Thymus (tissue), 14 donors: ENCODE measurements at places on chromosomes 1 and 21.

GRCh38 chr21:37348664-37349063 is 17.9 kb upstream of the DYRK1A start:
- no peak for DNase-seq

DNA sequence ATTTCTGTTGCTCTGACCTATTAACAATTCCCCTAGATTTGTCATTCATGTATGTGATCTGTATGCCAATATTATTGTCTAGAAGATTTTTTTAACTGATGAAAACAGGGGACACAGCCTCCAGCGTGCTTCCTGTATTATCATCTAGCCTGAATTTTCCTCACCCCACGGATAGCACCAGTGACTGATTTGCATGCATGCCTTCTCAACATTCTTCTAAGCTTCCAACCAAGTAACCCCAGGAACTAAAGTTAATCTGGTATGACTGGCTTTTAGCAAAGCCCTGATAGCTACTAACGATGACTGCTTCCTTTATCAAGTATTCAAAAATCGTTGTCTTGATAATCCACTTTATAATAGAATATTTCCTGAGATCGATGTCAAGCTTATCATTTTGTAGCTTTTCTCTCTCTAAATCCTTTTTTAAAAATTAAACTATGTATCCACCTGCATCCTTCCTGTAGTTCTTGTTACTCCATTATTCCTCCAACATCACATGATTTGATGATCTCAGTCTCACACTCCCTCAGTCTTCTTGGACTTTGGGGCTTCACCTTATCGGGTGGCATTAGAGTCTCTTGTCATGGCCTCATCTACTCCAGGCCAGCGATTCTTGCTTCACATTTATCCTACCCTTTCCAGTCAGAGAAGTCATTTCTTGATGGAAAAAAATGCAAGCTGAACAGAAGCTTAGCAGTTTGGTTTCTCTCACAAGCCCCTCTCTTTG is 19.0 kb downstream of the BCAR3 start:
- DNase-seq: no peak

DNA sequence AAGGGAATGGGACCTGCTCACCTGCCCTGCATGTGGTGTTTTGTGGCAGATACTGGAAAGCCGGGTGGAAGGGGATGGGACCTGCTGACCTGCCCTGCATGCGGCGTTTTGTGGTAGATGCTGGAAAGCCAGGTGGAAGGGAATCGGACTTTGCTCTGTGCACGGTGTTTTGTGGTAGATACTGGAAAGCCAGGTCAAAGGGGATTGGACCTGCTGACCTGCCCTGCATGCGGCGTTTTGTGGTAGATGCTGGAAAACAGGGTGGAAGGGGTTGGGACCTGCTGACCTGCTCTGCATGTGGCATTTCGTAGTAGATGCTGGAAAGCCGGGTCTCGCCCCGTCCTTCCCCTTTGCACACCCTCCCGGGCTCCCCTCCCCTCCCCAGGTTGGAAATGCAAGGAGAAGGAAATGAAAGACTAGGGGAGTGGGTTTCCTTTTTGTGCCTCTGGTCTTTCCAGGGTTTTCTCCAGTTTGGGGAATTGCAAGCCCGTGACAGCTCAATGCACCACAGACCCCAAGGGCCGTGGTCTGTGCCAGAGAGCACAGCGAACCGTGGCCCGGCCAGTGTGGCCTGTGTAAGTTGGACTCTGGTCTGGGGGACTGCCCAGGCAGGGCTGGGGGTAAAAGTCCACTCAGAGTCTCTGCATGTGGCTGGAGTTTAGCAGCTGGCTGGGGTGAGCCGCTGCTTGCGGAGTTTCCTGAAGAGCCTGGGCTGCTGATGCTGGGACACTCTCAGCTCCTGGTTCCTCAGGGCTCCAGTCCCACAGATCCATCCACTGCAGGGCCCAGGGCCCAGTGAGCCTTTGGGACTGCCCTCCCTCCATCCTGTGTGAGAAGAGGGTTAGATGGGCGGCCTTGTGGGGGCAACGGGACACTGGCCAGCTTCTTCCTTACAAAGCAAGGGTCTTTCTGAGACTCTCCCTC is 105.5 kb downstream of the CRYAA start:
- DNase-seq: no peak

DNA sequence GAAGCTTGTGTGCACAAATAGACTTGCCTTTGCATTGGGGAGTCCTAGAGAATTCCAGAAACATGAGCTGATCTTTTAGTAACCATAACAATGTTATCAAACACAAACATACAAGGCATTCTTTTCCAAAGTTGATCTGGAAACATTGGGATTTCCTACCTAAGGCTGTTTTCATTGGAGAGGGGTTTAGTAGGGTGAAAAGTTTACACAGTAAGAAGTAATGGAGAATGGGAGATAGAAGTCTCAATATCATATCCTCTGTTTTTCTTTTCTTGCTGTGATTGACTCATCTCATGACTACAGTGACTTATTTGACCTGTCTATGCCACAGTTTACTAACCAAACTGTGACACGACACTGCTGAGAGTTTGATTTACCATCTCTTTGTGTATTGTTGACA is 65.6 kb upstream of the PLA2G4A start:
- DNase-seq: no peak
